ENCODE measurements at places on chromosomes 5 and 9. TPM values are rescaled to one million over a fixed set of nuclear protein-coding genes. Genes with fewer than 3 reads are reported as not detected.

The CER1 gene
- polyA plus RNA-seq, result 0.71 TPM

DNA sequence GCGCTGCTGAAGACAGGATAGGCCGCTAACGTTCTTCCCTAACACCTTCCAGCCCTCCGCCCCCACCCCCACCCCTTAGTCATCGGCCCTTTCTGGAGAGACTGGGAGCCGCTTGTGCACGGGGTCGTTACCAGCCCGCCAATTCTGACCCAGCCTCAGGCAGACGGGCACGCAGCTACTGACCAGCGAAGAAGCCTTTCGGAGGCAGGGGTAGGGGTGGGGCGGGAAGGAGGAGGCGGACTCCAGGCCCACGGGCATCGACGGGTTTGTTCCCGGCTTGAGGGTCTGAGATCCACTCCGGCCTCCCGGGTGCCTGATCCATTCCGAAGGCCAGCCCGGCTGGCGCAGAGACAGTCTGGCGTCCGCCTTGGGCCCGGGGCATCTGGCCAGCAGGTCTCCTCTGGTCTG is 729 bp upstream of the HAND1 start:
- no peak for DNase-seq

DNA sequence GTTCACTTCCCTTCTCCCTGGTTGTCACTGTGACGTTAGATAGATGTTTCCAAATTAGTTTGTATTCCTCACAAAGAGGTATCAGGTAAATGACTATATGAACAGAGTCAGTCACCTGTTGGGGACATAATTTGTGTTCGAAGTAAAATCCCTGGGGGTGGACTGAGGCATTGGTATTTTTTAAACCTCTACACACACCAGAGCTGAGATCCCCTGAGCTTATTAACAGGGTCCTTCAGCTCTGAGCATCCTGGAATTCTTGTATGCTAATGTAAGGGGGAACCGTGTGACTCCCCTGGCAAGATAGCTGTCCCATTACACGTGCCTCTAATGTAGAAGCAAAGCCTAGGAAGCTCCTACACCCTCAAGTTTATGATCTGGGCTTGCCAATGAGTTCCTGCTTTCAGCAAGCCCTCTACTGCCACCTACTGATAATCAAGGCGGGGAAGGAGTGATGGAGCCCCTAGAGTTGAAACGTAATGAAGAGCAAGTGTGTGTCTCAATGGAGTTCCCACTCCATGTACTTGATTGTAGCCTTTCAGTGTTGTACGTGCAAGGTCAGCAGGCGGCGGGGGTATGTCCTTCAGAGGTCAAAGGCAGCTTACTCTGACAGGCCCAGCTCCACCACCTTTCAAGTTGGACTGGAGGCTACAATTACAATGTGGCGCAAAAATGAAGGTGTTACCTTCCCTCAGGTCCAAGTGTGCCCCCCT is 14.4 kb downstream of the PRKACG start:
- DNase-seq, result peak; percentile 56

- DNase-seq, result no peak
Measured at GRCh38 chr5:103375350-103375749, 116.8 kb downstream of the MACIR start.

GRCh38 chr5:106755066-106755465 is 915.7 kb downstream of the EFNA5 start:
- no peak for DNase-seq

- no peak for DNase-seq
Measured at GRCh38 chr9:101705135-101705661, 33.2 kb downstream of the GRIN3A start.

GRCh38 chr5:54109626-54110330 is 200.6 kb downstream of the ARL15 start:
- DNase-seq, result no peak

DNA sequence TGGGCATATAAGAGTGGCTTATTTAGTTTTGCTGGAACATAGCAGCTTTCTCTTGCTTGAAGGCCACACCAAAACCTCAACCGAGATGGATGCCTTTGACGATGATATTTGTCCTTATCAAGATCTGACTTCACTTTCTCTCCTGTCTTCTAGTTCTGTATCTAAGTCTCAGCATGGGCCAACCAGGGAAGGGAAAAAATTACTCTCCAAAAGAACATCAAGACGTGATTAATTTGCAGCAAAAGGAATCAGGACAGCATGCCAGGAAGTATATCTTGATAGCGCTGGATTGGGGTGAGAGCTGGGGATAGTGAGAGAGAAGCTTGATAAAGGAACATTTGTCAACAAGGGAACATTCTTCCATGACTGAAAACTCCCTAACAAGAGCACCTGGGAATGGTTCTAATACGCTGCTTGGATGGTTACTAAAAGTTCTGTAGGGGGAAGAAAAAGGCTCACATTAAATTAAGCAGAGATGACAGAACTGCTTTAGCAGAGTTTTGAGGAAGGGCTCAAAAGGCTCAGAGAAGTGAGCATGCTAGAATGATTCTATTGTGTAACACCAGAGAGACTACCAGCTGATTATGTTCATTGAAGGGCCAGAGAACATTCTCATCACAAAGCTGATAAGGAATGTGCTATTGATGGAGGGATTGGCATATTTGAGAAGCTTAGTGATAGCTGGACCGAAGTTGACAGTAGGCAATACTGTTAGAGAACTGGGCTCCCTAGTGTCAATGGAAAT is 21.6 kb upstream of the ANXA1 start:
- DNase-seq, result no peak

DNA sequence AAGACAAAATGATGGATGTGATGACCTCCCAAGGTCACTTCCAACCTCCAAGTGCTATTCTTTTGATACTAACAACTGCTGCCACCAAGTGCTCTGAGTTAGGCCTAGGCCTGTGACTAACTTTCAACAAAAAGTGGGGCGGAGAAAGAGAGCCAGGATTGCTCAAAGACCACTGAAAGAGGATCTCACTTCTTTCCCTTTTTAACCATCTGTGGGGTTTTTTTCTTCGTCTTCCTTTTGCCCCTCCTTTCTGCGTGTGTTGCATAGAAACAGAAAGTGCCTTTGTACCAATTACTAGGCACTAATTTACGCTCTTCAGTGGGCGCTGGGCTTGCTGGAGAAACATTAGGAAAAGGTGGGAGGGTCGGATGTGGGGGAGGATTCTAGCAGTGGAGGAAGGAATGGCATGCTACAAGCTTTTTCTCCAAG is 8.0 kb downstream of the KLF9 start:
- DNase-seq, result peak; percentile 65

The IFT74 gene
- 41.9 TPM for polyA plus RNA-seq

- no peak for DNase-seq
Measured at GRCh38 chr5:166068547-166069335, 2222.7 kb upstream of the WWC1 start.

The KIAA0825 gene
- 4.3 TPM for polyA plus RNA-seq

DNA sequence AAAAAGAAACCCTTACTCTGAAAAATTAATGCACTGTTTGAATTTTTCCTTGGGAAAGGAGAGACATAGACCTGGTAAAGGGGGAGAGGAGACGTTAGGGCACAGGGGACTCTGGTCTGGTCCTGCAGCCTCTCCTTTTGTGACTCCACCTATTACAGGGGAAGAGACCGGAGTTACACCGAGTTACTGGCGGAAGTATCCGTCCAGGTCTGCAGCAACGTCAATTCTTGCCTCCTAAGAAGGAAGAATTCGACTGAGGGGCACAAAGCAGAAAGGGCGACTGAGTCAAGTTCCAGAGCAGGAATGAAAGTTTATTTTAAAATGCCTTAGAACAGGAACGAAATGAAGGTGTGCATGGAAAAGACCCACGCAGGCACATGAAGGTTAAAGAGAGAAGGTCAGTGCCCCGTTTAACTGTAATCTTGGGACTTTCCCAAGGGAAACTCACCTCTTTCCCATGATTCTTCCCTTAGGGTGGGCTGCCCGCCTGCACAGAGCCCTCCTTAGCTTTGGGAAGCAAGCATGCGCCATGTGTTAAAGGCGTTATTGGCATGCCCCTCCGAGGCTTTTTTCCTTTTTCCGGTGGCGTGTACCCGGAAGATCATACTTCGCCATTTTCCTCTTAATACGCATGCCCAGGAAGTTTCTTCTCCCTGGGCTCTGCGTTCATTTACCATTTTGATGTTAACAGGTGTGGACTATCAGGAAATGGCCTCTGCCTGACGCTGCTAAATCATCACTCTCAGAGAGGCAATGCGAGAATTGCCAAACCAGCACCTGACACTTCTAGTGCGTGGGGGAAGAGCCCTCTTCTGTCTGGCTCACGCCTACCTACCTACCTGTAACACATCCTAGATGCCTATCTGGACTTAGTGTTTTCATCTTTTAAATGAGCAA is 409.6 kb upstream of the PAPPA start:
- DNase-seq, result no peak

The SREK1IP1 gene
- polyA plus RNA-seq, result 26.3 TPM

DNA sequence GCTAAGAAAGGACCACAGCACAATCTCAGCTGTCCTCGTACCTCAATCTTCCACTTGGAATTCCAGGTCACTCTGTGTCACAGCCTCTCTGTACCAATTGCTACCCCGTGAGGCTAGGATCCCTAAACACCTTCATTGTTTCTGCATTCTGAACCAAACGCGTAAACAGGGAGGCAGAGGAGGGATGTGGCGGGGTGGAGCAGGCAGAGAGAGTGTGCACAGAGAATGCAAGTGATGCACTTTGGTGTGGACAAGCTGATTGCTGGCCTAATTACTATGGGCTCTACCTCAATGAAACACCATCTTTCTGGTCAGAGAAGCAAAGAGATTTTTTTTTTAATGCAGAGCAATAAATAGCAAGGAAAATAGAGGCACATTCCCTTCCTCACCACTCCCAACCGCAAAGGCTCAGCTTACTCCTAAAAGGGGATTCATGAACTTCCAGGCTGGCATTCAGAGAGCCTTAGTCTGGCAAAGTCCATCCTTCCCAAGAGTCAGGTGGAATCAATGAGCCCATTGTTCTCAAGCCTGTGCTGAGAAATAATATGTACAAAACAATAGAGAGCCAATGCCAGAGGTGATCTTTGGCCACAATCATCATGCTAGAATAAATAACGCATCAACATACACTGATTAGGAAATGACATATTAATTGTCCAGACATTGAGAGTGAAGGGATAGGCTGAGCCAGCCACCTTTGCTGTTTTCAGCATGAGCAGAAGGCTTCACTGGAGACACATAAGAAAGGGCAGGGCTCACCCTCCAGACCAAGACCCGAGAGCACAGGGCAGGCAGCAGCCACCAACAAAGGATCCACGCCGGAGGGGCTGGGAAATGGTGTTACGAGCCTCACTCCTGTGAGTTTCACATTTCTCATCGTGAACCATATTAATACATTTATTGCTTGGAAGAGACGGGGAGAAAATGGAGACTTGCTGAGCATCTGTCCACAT is 278.8 kb downstream of the ENC1 start:
- DNase-seq, result no peak

The ADAMTS6 gene
- 2.1 TPM for polyA plus RNA-seq

The NR6A1 gene
- 0.57 TPM for polyA plus RNA-seq

DNA sequence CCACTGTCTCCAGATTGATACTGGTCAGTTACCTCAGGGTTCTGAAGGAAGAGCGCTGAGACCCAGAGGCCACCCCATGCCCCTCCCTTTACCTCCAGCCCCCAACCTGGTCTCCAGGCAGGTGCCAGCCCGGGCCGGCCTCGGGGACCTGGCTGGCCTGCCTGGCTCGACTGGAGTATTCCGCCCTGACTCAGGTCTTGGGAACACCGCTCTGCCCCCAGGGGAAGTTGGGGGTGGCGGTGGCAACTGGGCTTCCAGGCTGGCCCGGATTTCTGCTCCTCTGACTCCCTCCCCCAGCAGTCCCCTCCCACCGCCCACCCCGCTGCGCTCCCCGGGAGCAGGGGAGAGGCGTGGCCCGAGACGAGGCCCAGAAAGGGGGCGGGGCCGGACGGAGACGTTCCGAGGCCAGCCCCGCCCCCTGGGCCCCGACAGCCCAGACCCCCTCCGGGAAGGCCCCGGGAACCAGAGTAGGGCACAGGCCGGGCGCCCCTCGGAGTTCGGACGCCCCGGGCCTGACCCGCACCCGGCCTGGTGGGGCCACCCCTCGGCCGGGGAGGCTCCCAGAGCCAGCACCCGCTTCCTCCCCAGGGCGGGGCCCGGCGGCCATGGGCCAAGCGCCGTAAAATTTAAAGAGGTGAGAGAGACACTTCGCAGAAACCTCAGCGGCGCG is 82.5 kb upstream of the ZBTB43 start:
- no peak for DNase-seq
